ENCODE measurements at places on chromosomes 5 and 9.

DNA sequence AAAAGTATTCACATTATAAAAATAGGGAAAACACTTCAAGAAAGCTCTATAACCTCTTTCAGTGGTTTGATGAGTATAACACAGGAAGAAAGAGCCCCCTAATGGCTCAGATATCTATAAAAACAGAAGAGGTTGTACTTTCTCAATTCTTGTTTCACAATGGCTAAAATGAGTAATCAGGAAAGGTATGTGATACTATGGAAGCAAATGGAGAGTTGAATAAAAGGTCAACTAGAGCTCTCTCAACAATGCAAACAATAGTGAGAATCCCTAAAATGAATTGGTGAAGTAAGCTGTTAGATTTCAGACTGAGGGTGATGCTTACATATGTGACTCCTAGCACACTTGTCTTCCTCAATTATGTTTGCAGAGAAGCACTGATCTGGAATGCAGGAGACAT, 584.6 kb upstream of the CDH18 start:
- DNase-seq, result peak; percentile 50

GRCh38 chr9:130396581-130396980, 48.2 kb upstream of the ASS1 start:
- peak; percentile 13 for DNase-seq

GRCh38 chr9:93290495-93291434, 106.8 kb downstream of the WNK2 start:
- DNase-seq, result no peak

DNA sequence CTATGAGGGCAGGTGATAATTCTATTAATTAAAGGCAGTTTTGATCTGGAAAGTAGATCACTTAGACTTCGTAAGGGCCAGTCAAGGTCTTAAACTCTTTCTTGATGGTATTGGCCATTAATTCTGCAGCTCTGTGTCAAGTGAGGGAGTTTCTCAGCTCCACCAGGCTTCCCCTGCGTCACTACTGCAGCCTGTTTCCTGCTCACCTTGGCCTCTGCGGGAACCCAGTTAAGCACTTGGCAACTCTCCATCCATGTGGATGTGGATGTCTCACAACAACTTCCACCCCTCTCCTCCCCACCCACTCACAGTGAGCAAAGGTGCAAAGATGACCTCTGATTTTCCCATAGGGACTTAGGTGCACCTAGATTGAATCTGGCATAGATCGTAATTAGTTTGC, 191.6 kb downstream of the PLK2 start:
- DNase-seq, result no peak

DNA sequence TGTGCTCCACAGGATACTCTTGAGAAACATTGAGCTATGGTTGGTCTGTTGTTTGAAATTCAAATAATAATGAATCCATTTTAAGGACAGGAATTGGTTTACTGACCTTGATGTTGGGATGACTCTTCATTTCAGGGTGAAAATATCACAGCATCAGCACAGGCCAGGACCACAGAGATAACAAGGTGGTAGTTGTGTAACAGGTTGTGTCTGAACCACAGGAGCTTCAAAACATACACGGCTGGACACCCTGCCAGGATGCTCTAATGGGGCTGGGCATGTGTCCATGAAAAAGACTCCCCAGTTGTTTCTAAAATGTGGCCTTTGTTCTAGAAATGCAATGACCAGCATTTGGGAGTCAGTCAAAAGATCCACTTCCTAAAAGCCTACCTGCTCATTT, 69.8 kb downstream of the ACO1 start:
- DNase-seq, result peak; percentile 9

DNA sequence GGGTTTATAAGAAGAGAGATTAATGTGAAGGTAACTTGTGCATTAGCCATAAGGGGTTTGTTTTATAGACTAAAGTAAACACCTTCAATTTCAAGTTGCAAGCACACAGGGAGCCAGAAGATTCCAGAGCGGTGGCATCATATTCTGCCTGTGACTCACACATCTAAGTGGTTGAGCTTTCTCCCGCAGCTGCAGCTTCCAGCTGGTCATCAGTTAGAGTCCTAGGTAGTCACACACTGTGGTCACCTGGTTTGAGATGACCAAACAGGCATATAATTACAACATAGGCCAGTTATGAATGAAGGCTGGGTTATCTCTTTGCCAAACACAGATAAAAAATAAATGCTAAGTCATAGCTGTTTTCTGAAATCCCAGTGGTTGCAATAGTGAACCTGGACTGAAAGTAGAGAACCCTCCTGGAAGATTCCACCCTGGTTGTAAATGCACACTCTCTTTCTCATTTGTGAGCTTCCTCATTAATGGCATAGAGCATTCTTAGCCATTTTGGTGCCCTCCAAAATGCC, 171.3 kb downstream of the GDNF start:
- peak; percentile 62 for DNase-seq

GRCh38 chr5:37841203-37841602, 1.4 kb upstream of the GDNF start:
- DNase-seq, result no peak

DNA sequence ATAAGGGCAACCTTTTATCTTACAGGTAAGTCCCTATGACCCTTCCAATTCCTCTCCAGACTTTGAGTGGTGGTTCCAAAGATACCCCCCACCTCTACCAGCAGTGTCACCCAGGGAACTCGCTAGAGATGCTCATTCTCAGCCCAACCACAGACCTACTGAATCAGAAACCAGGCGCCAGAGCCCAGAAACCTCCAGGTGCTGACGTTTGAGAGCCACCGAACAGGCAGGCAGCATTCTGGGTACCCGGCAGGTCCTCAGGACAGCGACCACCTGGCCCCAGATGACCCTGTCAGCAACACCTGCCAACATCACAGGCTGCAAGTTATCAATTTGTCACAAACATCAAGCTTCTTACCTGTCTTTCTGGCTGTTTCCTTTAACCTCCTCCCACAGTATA, 19.5 kb downstream of the RAPGEF1 start:
- DNase-seq, result no peak

DNA sequence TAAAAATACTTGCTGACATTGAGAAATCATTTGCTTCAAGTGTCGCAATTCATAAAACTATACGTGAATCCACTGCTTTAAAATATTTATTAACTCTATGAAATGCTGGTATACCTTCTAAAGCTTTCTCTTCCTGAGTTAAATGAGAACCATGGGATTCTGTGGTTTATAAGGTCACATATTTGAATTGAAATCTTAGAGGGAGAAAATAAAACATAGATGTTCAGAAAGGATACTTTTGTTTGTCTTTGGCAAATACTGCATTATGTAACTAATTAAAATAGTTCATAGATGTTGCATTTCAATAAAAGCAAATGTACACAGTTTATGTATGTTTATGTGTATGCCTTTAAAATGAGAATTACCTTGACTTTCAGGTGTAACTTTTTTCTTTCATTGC, 250.1 kb downstream of the FAM170A start:
- DNase-seq, result no peak

DNA sequence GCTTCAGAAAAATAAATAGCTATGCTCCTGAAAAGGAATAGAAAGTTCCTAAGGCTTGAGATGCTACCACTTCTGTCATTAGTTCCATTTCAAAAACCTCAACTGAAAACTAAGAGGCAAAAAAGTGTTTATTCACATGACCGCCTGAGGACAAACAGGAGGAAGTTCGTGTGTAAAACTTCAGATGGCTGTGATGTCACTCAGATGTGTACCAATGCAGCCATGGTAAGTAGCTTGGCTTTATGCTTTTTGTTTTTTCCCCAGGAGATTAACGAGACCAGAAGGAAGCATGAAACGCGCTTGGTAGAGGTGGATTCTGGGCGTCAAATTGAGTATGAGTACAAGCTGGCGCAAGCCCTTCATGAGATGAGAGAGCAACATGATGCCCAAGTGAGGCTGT, 33.0 kb downstream of the LMNB1 start:
- no peak for DNase-seq

DNA sequence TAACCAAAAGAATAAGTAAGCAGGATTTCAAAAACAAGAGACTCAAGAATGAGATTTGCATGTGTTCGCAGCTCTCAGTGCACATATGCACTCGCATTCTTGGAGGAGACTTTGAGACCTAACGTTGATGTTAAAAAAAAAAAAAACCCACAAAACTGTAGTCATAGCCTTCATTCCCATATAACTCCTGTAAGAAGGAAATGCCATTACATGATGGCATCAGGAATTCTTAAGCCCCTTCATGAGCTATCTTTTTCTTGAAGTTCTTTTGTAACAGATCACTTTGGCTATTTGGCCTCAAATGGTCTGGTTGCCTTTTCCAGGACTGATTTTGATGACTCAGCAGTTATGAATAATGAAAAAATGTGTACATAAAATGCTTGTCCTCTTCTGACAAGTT, 113.8 kb downstream of the ALDH1A1 start:
- DNase-seq, result no peak

GRCh38 chr9:104868687-104869404, 59.1 kb downstream of the ABCA1 start:
- peak; percentile 76 for DNase-seq

DNA sequence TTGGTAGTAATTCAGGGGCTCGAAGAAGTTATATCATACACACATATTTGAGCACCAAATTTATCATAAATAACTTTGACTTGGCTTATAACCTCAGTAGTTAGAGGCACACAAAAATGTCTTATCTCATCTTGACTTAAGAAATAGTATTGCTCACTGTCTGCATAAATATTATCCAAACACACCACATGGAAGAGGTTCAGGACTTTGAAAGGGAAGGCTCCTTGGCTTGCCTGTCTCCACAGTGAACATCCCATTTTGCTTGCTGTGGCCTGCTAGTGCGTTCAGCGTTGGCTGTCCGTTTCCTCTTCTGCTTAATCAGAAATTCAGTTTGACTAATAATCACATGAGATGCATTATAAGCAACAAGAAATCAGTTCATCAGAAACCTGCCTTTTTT, 13.9 kb downstream of the GRXCR2 start:
- DNase-seq, result peak; percentile 30

DNA sequence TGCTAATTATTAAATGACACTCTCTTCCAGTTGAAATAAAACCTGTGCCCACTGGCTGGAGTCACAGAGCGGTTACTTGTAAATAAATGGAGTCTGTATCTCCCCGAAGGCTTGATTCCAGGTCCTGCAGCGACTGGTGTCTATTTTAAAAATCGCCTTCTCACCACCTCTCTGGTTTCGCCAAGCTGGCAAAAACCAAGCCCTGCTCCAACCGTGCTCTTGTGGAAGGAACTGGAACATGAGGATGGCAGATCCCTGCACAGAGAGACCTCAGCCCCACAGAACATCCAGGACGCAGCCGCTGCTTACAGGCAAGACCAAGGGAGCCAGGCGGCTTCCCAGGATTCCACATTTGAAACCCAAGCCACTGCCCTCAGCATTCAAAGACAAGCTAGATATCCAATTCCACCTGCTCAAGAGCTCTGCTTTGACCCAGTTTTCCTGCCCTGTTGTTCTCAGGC, 15.0 kb downstream of the SEMA4D start:
- DNase-seq, result no peak

GRCh38 chr9:137694962-137695875, 76.4 kb downstream of the EHMT1 start:
- peak; percentile 82 for DNase-seq

DNA sequence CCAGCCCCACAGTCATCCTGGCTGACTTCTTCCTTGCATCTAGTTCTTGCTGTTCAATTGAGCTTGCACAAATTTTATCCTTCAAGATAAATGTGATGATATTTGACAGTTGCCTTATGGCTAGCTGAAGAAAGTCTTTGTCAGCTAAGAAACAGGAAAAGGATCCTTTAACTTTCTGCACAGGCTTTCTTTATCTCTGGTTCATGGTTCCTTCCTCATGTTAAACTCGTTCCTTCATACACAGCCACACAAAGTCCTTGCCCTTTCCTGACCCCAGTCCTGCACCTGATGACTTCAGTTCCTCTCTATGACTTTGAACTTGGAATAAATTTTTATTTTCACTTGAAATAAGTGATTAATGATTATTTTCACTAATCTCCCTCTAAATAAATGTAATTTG, 132.5 kb upstream of the PRSS3 start:
- peak; percentile 62 for DNase-seq

DNA sequence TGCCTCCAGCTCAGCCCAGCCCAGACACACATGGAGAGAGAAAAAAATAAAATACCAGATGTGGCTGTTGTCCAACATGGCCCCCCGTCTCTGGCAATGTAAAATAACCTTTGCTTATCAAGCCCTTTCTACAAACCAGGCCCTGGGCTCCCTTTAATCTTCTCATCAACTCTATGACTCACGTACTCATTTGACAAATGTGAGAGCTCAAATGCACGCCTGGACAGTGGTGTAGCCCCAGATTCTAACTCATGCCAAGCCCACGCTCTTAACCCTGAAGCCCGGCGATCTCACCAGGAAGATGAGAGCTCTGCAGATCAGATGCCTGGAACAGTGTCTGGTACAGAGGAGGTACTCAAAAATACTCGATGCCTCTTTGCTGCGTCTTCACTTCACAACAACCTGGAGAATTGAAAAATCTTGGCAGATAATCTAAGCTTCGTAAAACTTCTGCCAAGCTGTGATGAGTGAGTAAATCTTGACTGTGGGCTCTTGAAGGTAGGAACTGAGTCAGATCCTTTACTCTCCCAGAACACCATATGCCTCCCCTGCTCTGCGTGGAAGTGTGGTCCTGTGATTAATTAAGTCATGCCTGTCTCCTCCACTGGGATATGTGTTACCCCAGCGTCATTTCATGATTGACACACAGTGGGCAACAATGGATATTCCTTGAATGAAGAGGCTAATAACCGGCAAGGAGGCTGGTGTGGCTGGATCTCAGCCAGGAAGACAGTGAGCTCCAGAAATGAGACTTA, 102.0 kb upstream of the FSTL4 start:
- DNase-seq, result no peak

- DNase-seq, result no peak
Observed at GRCh38 chr5:170846846-170847245, 15.0 kb upstream of the RANBP17 start.

DNA sequence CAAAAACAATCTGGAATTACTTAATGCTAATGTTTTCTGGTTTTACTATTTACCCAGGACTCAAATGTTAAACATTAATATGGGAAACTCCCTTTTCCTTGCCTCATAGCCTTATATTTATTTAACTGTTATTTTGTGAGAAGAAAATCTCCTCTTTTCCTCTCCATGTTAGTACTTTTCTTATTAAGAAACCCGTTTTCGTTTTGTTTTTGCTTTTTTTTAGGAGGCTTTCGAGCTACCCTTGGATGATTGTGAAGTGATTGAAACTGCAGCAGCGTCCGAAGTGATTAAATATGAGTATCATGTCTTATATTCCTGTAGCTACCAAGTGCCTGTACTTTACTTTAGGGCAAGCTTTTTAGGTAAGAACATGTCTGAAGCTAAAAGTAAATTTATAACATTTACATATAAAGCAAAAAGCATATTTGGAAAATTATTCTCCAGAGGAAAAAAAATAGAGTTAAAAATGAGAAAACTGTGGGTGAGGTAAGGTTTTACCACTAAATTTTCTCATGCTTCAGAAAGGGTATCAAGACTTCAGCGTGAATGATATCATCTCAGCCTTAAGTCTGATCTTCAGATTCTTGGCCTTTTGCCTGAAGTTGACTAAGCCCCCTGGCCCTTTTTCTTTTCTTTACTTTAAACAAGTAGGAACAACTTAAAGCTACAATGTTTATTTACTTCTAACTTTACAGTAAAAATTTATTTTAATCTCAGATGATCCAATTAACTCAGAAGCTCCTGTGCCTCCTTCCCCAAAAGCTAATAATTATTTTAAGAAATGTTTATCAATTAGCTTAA, 113.8 kb downstream of the RPS23 start:
- no peak for DNase-seq

- DNase-seq, result no peak
Observed at GRCh38 chr5:96113170-96113939, 151.7 kb upstream of the ELL2 start.

GRCh38 chr5:156435101-156435500, 108.1 kb downstream of the SGCD start:
- no peak for DNase-seq

All from hematopoietic multipotent progenitor cell treated with erythropoietin and hydrocortisone succinate and interleukin-3 and kit ligand, for 4 days (in vitro differentiated cells).